ENCODE measurements at places on chromosomes 16 and 17. TPM values are rescaled to one million over a fixed set of nuclear protein-coding genes. Genes with fewer than 3 reads are reported as not detected.

DNA sequence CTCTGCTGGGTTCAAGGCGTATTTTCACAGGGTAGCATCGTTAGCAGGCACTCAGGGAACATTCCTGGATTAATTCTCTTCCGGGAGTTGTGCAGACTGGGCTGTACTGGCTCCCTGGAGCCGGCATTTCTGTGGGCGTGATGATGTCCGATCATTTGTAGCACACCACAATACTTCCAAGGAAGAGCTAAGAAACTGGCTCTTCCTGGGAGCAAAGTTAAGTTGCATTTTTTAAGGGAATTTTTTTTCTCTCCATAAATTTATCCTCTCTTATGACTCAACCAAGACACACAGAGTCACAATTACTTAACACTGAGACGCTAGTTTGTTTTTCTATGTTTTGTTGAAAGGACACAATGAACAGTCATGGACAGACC, 211.6 kb upstream of the FOXF1 start:
- DNase-seq, result no peak

GRCh38 chr17:74832421-74832820, 27.3 kb downstream of the GRIN2C start:
- DNase-seq, result no peak

E2F4 gene
- 82.5 TPM for total RNA-seq

GDPD1 gene
- total RNA-seq, result 3.4 TPM

SALL1 gene
- total RNA-seq, result not detected

Data from PC-9 (cell line).